ENCODE measurements at places on chromosomes 7 and 10.
A peak's percentile ranks its signal among the peaks of the same experiment; 100 is the strongest.

DNA sequence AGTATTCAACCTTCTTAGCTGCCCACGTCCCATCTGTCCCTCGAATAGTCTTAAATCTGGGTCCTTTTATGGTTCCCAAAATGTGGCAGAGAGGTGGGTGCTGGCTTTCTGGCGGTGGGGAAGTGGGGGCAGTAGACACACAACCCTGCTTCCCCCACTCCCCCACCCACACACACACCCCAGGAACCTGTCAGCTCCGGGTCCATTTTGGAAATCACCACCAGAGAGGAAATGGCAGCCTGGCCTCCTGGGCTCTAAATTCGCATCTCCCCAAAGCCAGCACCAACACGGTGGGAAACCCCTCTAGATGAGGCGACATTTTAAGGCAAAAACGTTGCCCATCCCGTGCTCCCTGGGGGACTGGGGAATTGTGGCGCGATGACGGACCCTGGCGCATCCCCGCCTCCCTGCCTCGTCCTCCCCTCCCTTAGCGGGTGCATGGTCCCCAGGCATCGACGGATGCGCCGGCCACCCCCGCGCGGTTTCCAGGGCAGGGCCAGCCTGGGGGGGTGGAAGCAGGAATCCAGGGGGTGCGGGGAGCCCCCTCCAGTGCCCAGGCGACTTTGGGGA is 702 bp downstream of the TMEM130 start:
- no peak for DNase-seq

DNA sequence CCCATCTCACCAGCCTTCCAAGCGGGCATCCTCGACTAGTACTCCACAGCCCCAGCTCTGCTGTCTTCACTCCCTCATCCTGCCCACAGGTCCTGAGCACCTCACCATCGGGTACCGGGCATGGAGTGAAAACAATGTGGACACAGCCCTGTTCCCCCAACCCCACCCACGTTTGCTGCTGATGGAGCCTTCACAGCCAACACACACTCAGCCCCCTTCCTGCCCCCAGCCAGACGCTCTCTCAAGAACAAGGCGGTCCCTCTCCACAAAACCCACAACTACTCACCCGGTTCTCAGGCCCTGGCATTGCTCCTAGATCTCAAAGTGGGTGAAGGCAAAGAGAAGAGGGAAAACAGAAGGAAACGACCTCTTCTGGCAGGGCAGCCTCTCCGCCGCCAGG is 56.1 kb downstream of the SLIT1 start:
- DNase-seq, result no peak

DNA sequence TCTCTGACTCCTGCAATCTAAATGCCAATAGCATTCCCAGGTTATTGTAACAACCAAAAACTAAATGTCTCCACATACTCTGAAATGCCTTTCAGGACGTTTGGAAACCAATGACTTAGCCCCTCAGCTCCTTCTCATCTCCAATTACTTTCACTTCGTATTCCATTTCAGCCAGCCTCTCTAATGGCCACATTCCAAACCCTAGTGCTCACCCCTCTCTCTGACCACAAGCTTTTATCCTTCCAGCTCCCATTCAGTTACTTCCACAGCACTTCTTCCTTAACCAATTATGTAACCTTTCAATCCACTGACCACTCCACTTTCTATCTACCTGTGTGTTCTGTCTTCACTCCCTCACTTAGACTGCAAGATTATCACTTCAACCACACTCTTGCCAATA is 4.3 kb downstream of the NOC3L start:
- DNase-seq, result no peak

DNA sequence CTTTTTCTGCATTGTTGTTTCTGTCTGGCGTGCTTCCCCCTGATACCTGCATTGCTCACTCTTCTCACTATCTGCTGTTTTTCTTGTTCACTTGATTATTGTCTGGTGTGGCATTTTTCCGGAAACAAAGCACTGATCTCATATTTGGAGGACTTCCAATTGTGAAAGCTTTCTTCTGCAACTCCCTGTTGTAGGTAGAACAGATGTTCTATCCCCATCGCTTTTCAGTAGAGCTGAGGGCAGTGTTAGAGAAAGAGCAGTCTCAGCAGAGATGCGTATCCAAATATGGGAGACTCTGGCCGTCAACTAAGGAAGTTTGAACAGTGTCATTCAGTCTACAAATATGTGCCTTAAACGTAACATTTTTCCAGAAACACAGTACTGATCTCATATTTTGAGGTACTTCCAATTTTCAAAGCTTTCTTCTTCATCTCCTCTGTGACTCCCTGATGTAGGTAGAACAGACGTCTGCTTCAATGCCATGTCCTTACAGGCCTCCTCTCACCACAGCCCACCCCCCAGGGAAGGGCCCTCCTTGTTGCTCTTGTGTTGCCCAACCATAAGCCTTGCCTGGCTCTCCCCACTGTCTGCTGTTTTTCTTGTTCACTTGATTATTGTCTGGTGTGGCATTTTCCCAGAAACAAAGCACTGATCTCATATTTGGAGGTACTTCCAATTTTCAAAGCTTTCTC is 27.1 kb upstream of the GJD4 start:
- no peak for DNase-seq

GRCh38 chr7:97118306-97118917 is 914 bp downstream of the SDHAF3 start:
- DNase-seq, result no peak

- no peak for DNase-seq
Measured at GRCh38 chr7:38756521-38756920, 125.3 kb upstream of the AMPH start.

DNA sequence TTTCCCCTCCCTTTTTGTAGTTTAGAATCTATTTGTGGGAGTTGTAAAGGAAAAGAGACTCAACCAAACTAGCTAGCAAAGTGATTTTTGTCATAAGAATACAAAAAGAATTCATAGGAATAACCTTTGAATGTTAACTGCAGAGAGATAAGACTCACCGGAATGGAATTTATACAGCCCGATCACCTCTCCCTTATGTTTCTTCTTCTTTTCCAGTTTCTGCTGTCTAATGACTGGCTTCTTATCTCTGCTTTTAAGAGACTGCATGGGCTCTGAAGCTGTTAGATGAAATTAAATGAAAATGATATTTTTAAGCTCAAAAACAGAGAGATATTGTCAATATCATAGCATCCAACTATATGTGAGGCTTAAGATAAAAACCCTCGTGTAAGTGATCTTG is 1095.9 kb downstream of the REEP3 start:
- no peak for DNase-seq

GRCh38 chr10:25888627-25889026 is 45.4 kb upstream of the MYO3A start:
- DNase-seq, result no peak

GRCh38 chr10:44939691-44940401 is 19.8 kb upstream of the RASSF4 start:
- DNase-seq, result no peak

DNA sequence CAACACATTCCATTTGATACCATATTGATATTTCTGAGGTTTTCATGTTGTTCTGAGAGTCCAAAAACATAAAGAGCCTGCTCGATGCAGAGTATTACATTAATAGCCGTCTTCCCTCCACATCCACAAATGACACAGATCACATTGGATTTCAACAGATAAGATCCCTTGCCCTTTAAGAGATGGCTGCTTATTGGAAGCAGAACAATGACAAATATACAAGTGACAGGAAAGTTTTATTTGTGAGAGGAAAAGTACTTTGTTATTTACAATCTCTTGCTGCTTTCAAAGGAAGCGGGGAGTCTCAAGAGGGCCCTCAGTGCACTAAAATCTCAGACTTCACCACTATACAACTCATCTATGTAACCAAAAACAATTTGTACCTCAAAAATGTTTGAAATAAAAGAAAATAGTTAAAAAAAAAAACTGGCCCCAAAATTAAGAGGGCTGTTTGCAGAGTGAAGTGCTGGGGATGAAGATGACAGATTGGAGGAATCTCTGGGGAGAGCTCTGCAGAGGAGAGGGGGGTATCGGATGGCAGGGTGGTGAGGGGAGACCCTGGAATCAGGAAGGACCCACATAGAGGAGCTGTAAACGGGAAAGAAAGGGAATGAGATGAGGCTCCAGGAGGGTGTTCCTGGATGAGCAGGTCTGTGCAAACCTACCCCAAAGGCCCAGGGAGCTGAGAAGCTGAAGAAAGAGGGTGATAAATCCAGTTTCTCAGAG is 42.5 kb upstream of the ZNF438 start:
- DNase-seq, result no peak

DNA sequence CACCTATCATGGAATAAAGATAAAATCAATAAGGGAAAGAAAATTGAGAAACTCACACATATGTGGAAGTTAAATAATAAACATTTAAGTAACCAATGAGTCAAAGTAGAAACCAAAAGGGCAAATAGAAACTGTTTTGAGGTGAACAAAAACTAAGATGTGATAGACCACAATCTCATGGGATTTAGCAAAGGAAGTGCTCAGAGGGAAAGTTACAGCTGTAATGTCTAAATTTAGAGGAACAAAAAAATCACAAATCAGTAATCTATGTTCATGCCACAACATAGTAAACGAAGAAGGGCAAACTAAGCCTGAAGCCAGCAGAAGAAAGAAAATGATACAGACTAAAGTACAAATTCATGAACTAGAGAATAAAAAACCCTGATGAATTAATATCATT is 16.3 kb downstream of the CYP3A4 start:
- DNase-seq, result no peak

GRCh38 chr7:87628780-87629569 is 777 bp downstream of the RUNDC3B start:
- DNase-seq, result no peak

GRCh38 chr7:149820622-149821190 is 17.5 kb upstream of the ZNF862 start:
- no peak for DNase-seq

DNA sequence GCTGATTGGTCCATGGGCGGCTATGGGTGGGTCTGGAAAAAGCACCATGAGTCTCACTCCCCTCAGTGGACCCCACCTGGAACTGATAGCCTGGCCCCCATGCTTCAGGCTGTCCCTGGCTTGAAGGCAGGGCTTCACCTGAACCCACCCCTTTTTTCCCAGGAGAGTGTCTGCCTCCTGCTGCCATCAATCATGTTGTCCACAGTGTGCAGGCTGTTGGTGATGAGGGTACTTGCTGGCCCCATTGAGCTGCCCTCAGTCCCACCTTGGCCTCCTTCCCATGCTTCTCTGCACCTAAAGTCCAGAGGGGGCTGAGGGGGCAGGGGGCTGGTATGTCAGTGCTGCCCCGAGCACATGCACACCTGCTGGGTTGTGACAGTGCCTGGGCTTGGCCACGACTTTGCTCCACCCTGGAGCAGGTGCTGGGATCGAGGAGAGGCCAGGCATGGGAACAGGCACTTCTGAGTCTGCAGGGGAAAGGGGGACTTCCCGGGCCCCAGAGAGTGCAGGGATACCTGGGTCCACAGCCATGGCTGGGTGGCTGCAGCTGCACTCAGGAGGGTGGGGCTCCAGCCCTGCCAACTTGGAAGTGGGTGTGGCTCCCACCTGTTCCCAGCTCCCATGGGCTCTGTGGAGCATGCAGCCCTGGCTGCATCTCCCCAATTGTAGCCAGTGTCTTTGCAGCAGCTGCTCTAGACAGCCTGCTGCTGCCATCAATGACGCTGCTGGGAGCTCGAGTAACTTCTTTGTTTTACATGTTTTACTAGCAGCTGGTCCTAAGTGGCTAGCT is 56.9 kb downstream of the ADK start:
- DNase-seq, result no peak

- DNase-seq, result no peak
Measured at GRCh38 chr7:12258074-12258473, 47.0 kb downstream of the TMEM106B start.

DNA sequence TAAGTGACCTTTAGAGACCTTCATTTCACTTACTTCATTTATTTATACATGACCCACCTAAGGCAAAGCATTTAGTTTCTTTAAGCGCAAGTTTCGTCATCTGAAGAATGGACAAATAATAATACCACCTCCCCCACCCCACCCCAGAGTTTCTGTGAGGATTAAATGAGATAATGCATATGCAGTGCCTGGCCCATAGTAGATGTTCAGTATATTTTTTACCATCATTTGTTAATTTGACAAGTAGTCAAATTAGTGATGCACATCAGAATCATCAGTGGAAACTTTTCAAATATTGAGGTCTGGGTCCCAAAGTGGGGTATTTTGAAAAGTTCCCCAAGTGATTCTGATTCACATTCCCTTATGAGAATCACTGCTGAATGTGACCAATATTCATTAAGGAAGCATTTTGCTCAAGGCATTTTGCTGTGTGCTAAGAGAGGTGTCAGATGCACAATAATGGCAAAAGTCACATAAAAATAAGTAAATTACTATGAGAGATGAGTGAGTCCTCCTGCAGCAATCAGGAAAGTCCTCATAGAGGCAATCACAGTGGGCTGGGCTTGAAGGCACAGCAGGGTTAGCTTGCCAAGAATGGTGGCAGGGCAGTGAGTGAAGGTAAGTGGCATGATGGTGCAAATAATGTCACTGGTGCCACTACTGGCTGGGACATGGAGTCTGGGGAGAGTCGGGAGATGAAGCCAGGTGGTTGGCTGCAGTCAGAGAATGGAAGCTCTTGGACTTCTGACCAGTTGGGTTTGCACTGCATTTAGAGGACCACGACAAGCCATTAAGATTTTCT is 244.1 kb downstream of the PTEN start:
- DNase-seq, result no peak

GRCh38 chr7:76514926-76515771 is 4.8 kb downstream of the UPK3B start:
- no peak for DNase-seq

GRCh38 chr10:133258066-133258817 is 18.4 kb downstream of the ADAM8 start:
- peak; percentile 48 for DNase-seq

DNA sequence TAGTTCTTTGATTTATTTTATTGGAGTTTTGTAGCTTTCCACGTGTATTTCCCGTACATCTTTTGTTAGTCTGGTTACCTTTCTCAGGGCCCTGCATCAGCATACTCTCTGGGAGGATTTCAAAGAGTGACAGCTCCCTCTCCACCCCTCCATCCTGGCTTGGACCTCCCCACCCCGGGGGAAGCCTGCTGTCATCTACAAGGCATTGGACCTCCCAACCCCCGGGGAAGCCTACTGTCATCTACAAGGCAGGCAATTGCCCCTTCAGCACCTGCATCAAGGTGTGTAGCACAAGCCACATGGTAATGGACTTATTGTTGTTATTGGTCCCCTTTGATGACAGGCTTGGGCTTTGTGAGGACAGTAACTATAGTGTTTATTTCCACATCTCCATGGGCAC is 390.1 kb downstream of the TCERG1L start:
- DNase-seq, result no peak

- peak; percentile 22 for DNase-seq
Measured at GRCh38 chr7:71735961-71736556, 604.1 kb downstream of the GALNT17 start.

DNA sequence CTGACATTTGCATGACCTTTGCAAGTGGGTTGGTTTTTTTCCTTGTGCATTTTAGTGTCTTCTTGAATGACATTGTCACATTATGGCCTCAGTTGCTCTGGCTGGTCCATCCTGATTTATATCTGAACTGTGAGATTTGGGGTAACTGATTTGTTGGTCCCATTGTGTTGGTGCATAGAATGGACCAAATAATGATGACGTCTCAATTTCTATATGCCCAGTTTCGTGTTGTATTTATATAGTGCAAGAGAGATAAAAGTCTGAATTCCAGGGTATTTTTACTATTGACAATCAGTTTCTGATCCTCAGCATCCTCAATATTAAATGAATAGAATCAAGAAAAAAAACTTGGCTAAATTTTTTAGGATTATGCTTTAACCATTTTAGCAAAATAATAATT is 281.8 kb downstream of the HDAC9 start:
- DNase-seq, result no peak

- no peak for DNase-seq
Measured at GRCh38 chr7:159108941-159109652, 35.6 kb downstream of the VIPR2 start.

- DNase-seq, result no peak
Measured at GRCh38 chr10:133161486-133162109, 1.6 kb downstream of the KNDC1 start.

- no peak for DNase-seq
Measured at GRCh38 chr7:24714676-24715010, 42.6 kb downstream of the GSDME start.
